ENCODE measurements at places on chromosomes 3 and 15.

- no peak for DNase-seq
These were observed 15.3 kb upstream of the CCNDBP1 start for GRCh38 chr15:43169888-43170287.

GRCh38 chr15:49306551-49306950, 116.5 kb upstream of the FGF7 start:
- DNase-seq: no peak

DNA sequence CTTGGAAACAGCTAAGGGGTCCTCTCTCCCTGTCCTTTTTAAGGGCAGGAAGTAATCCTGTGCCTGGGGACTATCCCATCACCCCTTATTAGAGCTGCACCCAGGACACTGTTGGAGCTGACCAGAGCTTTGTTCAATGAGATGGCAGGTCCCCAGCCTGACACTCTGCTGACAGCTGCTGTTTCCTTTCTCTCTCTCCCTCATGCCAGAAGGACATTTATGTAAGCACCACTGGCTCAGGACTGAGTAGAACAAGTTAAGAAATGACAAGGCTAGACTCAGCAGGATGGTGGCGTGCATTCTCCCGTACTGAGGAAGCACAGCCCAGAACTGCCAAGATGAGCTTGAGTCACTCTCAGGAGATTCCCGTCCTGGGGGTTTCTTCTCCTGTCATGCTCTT, 17.3 kb downstream of the GJD2 start:
- no peak for DNase-seq

GRCh38 chr3:15427182-15427880, at the start of the genes EAF1 and METTL6:
EAF1 (plus strand) TSS chr3:15427598; CDS start chr3:15427780, 182 bp downstream.
METTL6 (minus strand) TSS chr3:15427544; CDS start chr3:15426511, 1,033 bp downstream.
- peak; percentile 80 for DNase-seq

DNA sequence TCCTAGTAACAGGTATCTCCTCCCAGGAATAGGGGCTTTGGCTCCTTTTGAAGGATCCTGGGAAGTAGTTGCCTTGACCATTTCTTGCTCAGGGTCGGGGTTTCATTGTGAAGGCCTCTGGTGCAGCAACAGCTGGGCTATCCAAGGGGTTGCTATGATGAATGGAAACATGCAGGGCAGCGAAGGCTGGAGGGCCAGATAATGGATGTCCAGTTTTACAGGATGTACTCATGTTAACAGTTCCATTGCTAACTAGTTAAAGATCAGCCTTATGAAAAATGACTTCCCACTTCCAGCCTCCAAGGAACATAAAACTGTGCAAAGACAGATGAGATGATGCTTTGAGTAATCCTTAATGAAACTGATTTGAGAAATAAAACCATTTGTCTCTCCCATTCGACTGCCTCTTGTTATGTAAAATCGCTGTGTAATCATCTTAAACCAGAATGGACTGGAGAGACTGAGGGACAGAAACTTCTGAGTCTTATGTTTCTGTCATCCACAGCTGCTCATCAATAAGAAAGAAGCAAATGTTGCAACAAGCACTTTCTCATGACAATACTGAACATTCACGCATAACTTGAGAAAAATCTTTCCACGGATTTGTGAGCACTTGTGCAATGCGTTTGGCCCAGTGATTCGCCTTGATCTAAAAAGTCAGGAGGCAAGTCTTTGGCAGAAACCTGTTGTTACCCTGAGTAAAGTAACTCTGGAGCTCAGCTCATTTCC, 473.5 kb upstream of the RGMA start:
- DNase-seq: no peak

Data from activated CD4-positive, CD25-positive, alpha-beta regulatory T cell treated with anti-CD3 and anti-CD28 coated beads, Interleukin-2, amount 50 U/mL, for 72 hours (primary cell).